ENCODE measurements at places on chromosomes 3 and 15.
A peak's percentile ranks its signal among the peaks of the same experiment; 100 is the strongest.

DNA sequence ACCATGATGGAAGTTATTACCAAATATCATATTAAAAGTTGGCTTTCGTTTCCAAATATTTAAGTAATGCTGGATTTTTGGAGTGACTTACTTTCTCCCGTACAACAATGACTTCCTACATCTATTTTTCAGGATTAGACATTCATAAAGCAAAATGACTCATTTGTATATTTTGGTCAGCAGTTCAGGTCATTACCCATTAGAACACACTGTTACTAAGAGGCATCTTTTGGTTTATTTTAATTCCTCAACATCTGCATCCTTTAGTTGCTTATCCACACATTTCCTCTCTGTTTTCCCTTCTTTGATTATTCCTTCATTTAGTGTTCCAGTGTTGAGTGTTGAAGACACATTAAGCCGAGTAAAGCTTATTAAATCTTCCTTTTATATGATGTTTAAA lies 348.2 kb downstream of the NAALADL2 start:
- no peak for DNase-seq

- DNase-seq: no peak
These were observed 656.0 kb upstream of the SGO1 start for GRCh38 chr3:20842002-20842401.

- DNase-seq: peak; percentile 58
These were observed 3.4 kb downstream of the PARP9 start for GRCh38 chr3:122560680-122561079.

- no peak for DNase-seq
These were observed 70.6 kb downstream of the ATP13A4 start for GRCh38 chr3:193483988-193484539.

DNA sequence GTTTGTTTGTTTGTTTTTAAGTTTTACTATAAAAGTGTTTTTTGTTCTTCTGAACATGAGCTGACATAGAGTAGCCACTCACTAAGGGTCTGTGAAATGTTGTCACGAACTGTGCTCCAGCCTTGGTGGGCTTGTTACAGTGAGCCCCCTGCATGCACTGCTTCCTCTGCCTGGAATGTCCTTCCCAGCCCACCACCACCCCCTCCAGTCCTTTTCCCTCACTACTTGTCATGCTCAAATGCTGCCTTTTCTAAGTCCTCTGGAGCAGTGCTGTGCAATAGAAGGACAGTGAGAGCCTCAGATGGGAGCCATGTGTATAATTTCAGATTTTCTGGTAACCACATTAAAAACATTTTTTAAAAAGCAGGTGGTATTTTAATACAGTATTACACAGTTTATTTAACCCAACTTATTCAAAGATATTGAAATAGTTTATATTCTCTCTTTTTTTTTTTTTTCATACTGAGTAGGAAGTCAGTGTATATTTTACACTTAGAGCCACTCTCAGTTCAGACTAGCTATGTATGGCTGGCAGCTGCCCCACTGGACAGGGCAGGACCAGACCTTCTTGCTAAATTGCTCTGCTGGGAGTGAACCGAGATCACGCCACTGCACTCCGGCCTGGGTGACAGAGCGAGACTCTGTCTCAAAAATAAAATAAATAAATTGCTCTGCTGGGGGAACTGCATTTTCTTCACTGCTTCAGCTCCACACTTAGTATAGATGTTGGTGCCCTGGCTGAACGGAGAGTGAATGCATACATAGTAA lies 26.9 kb downstream of the MKRN2OS start:
- DNase-seq: no peak

DNA sequence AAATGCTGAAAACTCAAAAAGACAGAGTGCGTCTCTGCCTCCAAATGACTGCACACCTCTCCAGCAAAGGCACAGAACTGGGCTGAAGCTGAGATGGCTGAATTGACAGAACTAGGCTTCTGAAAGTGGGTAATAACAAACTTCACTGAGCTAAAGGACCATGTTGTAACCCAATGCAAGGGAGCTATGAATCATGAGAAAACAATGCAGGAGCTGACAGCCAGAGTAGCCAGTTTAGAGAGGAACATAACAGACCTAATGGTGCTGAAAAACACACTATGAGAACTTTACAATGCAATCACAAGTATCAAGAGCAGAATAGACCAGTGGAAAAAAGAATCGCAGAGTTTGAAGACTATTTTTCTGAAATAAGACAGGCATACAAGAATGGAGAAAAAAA lies 10.1 kb upstream of the AVEN start:
- DNase-seq: no peak

- DNase-seq: no peak
These were observed 30.7 kb upstream of the NECTIN3 start for GRCh38 chr3:111040959-111041358.

DNA sequence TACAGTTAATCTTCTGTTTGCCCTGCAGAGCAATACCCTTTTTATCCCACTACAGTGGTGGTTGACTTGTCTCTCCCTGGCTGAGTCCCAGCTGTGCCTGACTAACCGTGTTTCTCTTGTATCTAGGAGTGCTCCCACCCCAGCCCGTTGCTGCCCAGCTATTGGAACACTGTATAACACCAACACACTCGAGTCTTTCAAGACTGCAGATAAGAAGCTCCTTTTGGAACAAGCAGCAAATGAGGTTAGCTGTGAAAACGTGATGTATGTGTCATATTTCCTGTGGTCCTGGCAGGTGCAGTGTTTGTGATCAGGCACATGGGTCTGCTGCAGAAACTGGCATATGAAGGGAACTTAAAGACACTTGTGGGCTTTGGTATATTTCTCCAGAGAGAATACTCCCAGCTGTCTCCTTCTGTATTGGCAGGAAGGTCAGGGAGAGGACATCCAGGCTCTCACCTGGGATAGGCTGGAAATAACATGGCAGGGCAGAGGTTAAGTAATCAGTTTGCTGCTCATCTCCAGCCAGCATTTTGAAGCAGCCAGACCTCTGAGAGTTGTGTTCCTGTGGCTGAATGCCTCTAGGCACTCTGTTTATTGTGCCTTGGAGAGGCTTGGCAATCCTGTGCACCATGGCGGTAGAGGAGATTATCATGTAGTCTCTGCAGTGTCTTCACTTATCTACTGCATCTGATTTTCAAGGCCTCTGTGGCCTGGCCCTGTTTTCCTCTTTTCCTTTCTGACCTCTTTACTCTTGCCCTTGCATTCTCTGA lies 34.8 kb downstream of the ATG7 start:
- no peak for DNase-seq

GRCh38 chr3:72536206-72536877 lies 311.9 kb downstream of the SHQ1 start:
- no peak for DNase-seq

- peak; percentile 27 for DNase-seq
These were observed at the start of gene CRABP1 for GRCh38 chr15:78340231-78341056. CRABP1 (plus strand) TSS chr15:78340353; CDS start chr15:78340429, 76 bp downstream.

DNA sequence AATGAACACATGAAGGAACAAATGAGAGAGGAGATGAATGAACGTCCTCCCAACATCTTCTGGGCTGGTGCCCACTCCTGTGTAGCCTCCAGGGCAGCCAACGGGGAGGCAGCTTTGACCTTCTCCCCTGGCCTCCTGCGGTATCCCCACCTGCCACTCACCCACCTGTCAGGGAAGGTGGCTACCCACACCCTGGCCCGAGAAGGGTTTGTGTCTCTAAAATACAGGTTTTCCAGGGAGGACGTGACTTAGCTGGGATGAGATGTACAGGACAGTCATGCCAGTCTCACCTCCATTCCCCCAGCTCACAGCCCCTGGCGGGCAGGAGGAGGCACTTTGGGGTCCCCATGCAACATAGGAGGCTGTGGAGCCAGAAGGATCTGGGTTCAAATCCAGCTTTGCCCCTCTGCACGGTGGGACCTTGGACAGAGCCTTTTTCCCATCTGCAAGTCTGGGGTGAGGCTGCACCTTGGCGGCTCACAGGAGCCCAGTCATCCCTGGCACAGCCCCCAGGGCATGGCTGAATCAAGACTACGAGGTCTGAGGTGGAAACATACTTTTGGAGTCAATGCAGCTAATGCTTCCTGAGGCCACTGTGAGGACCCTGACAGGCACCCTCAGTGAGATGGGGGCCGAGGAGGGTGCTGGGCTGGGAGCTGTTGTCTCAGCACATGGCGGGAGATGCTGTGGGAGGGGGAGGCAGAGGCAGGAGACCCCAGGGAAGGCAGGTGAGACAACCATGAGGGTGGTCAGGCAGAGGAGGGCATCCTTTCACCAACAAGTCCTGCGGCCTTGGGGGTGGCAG lies 11.1 kb upstream of the PLXND1 start:
- no peak for DNase-seq

DNA sequence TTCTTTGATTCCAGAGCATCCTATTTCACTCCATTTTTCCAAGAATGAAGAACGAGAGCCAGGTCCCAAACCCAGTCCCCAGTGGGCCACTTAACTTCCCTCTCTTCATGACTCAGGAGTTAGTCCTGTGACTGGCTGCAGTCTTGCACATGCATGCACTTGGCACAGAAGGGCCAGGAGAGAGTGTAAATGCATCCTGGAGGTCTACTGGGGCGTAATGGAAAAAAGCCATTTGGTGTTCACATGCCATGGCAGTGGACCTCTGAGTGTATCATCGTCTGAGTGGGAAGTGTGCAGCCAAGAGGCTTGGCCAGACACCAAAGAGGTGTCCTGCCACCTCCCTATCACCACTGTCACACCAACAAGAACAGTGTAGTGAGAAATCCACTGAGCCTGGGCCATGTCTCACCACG lies 15.1 kb upstream of the RFTN1 start:
- no peak for DNase-seq

GRCh38 chr3:107956991-107957900 lies 133.6 kb downstream of the CD47 start:
- DNase-seq: no peak

DNA sequence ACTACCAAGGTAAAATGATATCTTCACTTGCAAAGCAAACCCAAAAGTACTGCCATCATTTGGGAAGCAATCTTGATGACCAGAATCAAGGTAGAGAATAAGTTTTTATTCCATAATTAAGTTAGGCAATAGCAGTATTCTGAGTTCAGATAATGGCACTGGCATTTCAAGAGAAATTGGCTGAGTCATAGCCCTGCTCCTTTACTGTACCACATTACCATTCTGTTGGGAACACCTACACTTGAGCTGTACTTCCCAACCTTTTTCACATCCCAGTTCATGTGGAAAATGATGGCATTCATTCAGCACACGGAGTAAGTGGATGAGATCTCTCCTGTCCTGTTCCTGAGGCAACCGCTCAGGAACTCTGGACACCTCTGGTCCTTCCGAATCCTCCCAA lies 311.6 kb upstream of the TPRG1 start:
- no peak for DNase-seq

GRCh38 chr3:198048445-198048844 lies 88.4 kb downstream of the LMLN start:
- DNase-seq: no peak

DNA sequence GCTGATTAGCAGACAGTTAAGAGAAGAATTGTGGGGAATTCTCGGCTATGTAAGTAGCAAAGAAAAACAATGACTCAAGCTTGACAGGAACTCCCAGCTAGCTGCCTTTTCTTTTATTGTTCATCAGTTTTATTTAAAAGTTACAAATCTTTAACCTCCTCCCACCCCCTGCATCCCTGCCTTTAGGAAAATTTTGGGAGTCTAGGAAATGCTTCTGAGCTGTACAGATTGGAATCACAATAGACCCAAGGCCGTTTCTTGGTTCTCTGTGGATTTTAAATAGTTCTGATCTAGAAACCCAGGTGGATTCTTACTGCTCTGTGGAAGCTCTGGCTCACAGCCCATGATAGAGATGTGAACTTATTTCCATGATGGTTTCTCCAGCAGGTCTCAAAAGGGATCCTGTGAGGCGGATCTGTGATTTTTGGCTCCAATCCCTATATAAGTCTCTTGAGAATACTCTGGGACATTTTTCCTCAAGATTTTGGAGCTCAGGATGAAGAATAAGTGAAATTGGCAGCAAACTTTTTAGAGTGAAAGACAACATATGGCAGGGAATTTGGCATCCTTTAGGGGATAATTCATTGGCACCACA lies 312.3 kb downstream of the EPHA3 start:
- DNase-seq: no peak

Measured in A549 (cell line).